ENCODE measurements at places on chromosomes 1 and 21. TPM values are rescaled to one million over a fixed set of nuclear protein-coding genes. Genes with fewer than 3 reads are reported as not detected.

DNA sequence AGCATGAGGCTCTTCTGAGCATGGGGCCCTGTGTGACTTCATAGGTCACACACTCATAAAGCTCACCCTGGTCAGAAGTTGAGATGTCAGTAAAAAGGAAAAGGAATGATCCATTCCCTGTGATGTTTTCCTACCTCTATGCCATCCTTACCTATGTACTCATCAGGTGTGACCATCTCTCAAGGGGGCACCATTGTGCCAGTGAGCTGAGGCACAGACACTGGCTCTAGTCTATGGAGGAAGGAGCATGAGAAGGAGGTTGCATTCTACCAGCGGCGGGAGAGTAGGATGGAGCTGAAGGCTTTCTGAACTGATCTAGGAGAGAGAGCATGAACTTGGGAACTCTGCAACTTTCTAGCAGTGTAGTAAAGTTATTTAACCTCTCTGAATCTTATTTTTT is 65.8 kb upstream of the RGL1 start:
- DNase-seq, result no peak

GRCh38 chr1:167465743-167466142 is 52.6 kb downstream of the CD247 start:
- DNase-seq, result no peak

DNA sequence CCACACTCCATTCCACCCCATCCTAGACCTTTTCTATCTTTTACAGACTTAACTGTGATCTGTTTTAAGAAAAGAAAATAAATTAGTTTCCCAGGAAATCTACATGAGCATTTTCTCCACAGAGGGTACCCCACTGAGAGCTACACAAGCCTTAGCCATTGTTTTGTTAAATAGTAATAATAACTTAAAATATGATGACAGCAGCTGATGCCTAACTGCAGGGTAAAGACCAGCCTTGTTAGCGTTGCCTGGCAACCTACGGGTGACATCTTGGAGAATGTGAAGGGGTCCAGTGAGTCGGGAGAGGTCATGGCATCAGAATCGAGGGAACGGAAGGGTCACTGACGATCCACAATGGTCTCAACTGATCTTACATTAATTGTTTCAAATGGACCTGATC is 233.2 kb upstream of the PBX1 start:
- DNase-seq, result no peak

GRCh38 chr1:67515324-67516080 is 85.3 kb upstream of the SERBP1 start:
- no peak for DNase-seq

GRCh38 chr1:151156515-151156819 is at the start of gene TNFAIP8L2:
TSS of gene TNFAIP8L2 (plus strand) at chr1:151156649. CDS start at chr1:151158698, 2,049 bp downstream.
- no peak for DNase-seq

DNA sequence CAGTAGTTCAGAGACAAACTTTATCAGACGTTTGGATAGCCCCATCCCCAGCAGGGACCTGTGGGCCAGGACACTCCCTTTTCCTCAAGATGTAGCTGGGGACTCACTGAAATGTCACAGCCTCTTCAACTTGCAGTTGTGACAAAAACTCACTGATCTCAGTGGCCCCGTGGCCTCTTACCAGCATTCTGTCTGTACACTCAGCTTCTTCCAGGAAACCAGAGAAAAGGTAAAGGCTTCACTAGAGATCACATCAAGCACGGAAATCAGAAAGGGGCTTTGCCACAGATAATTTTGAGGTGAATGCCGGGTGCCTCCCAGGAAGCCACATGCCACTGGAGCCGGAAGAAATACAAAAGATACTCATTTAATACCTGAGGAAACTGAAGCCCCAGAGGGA is 122.2 kb downstream of the CCDC185 start:
- DNase-seq, result no peak

GRCh38 chr1:99180343-99180808 is 83.9 kb upstream of the PLPPR4 start:
- peak; percentile 51 for DNase-seq

CDCA8 gene
- total RNA-seq, result 22.2 TPM

NBPF4 gene
- not detected for total RNA-seq

MAGI3 gene
- 15.1 TPM for total RNA-seq

OR14K1 gene
- not detected for total RNA-seq
